Stimulated activated CD8-positive, alpha-beta memory T cell treated with anti-CD3 and anti-CD28 coated beads, Interleukin-2, amount 100 ng/mL, for 1 hour (primary cell): ENCODE measurements at places on chromosomes 4 and X.

DNA sequence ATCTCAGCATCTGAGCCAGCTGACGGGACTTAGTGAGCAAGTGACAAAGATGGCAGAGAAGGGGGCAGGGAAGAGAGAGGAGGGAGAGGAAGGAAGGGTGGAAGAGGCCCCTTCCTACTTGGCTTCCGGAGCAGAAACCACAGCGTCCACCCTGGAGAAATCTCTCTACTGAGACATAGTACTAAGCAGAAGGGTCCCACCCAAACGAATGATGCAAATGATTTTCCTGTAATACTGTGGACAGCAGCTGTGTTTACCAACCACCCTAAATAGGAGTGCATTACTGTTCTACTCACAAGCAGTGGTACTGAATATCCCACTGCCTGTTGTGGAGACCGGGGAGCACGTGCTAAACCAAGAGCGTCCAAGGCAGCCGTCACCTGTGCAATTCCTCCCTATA lies 29.4 kb downstream of the DTHD1 start:
- DNase-seq, result no peak

GRCh38 chr4:185513489-185514181 lies 21.7 kb downstream of the PDLIM3 start:
- no peak for DNase-seq

GRCh38 chr4:136829280-136829679 lies 703.0 kb downstream of the PCDH18 start:
- no peak for DNase-seq

- no peak for DNase-seq
These were observed 8.0 kb upstream of the CCDC110 start for GRCh38 chr4:185479507-185479971.

- DNase-seq, result no peak
These were observed 119.0 kb upstream of the SLC6A14 start for GRCh38 chrX:116317409-116317808.

DNA sequence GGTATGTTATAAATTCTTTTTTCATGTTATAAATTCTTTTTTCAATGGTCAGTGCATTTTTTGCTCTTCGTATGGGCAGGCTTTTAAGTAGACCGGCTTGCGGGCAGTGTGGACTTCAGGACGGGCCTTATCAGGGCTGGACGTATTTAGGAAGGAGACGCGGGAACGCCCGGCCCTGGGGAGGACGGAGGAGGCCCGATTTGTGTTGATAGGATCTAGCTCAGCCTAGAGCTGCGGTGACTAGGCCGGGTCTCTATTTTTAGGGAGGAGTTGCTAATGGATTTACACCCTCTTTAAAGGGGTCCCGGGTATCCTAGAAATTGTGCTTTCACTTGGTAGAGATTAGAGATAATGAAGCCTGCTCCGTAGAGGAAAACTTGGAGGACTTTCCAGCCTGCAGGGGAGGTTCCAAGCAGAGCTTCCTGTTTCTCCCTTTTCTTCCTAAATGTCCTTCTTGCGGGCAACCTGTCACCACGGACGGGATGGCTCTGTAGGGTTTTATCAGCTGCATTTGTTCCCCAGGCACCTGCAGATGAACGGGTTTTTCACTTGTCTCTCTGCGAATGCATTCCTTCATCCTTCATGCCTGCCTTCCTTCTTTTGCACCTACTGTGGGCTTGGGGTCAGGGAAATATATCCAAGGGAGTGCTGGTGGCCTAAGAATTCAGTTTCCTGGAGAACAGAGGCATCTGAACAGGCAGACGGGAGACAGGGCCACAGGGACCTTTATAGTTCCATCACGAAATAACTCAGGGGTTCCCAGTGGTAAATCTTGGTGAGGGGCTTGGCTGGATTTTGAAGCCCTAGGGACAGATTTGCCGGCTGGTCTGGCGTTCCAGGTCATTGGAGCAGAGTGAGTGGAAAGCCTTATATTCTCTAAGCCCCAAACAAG lies 1.4 kb downstream of the CD99 start:
- DNase-seq, result no peak

DNA sequence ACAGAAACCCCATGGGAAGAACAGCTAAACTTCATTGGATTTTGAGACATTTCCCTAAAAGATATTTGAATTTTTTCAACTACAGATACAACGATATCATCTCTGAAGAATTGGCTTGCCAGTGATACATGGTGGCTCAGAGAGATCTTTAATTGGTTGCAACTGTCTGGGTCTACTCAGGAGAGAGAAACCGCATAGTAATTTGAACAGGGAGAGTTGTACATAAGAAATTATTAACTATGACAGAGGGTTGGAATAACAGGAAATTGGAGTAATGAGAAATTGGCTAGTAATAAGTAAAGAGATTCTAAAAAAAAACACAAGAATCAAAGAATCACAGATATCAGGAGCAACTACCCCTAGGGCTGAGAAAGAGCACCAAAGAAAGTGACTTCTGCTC lies 118.4 kb downstream of the KLHL13 start:
- DNase-seq, result no peak

DNA sequence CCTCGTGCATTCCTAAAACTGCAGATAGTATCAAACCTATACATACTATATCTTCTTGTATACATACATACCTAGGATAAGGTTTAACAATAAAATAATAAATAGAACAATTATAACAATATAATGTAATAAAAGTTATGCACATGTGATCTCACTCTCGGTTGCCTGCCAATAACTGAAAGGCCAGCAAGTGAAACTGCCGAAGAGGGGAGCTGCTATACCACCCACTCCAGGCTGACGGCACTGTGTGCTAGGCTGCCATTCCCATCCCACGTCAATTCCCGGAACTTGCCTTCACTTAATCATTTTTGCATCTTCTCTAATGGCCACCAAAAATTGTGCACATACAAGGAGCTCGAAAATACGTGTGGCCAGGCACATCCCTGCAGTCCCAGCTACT lies 451.1 kb upstream of the FAT1 start:
- no peak for DNase-seq

- no peak for DNase-seq
These were observed 260.3 kb downstream of the IL15 start for GRCh38 chr4:141896687-141897086.

GRCh38 chr4:160026721-160027120 lies 923.8 kb downstream of the RAPGEF2 start:
- DNase-seq, result no peak

DNA sequence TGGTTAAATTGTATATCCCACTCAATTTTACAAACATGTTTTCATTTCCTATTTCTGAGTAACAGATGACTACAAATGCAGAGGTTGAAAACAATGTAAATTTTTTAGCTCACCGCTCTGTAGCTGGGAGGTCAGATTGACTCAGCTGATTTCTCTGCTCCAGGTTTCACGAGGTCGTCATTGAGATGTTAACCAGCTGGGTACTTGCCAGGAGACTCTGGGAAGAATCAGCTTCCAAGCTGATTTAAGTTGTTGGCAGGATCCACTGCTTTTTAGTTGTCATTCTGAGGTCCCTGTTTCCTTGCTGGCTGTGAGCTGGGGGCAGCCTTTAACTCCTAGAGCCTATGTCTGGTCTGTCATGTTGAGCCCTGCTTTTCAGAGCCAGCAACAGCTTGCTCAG lies 864.3 kb upstream of the AGA start:
- DNase-seq, result no peak

GRCh38 chr4:100359441-100359840 lies 158.4 kb downstream of the EMCN start:
- no peak for DNase-seq

DNA sequence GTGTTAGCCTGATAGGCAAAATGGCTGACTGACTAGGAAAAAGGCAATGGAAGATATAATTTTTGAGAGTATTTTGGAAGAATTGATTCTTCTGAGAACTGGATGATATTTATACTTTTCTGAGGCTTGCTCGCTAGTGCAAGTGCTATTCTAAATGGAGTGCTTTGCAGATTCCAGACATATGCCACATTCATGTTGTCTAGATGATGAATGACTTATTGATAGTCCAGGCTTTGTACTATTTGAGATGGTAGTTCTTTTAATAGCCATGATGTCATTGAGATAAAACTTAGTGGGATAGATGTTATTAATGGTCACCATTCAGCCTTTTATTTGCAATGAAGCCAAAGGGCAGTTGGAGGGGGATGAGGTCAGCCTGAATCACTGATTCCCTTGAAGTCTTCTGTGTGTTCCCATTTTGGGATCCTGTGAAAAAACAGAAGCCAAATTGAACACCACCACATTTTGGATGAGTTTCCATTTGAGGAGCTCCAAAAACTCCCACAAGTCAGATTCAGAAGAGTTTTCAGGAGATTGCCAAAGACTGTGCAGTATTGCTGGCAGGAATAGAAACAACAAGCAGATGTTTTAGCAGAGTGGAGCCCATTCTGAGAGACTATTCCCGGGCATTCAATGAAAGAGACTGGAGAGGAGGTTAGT lies 184.1 kb downstream of the IL1RAPL2 start:
- DNase-seq, result no peak

DNA sequence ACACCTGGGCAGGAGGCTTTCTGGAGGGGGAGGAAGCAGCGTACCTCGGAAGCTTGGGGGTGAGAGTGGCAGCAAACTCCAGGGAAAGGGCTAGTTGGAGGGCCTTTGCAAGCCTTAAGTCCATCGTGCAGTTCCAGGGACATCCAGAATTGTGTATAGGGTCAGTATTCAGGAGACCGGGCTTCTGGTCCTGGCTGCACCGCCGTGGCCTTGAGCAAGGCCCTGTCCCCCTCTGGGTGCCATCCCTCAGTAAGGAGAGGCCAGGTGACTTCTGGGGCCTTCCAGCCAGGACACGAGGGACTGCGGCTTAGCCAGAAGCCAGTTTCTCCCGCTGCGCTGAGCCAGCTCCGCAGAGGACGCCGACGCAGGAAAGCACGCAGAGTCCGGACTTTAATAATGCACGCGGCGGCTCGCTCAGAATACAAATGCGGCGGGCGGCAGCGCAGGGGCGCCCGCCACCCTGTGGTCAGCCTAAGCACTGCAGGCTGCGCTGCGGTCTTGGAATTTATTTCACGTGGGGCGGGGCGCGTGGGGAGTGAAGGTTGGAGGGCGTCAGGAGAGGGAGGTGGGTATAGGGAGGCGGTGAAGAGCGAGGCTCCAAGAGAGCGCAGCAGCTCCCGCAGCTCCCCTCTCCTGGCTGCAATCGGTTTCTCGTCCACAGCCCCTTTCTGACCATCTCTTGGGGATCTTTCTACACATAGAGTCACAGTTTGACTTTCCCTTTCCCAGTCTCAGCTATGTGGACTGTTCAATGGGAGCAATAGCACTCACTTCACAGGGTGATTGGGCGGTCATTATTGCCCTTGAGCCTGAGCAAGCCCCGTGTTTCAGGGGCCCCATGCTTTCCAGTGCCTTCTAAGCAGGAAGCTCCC lies 94.1 kb upstream of the GPR50 start:
- DNase-seq, result peak; percentile 5

DNA sequence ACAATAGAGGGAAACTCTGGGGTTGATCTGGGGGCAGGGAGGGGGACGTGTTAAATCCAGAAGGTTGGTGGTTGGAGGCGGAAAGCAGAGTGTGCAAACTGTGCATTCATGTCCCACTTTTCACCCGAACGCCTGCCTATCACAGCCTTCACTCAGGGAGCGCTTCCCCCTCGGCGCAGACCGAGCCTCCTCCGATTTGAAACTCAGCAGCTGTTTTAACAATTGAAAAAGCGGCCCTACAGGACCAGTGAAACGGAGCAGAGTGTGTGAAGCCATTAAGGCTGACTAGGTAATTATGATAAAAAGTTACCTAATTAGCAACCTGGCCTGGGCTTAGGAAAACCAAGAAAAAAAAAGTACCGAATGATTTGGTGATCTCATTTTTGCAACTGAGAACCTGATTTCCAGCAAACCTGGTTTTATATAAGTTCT lies 685 bp upstream of the NDNF start:
- no peak for DNase-seq

DNA sequence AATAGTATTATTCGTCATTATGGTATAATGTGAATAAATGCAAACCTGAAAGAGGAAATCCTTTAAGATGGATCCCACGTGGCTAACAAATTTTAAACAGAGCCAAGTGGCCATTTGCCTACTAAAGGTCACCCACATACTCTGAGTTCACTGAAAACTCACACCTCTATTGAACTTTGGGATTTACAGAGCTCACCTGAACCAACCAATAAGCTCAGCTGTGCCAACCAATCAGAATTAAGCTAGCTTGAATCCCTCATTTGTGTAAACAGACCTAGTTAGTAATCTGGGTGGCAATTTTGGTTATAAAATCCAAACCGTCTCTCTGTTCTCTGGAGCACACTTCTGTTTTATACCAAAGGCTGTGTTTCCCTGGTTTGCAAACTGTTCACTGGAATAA lies 5.4 kb upstream of the NUDT9 start:
- DNase-seq, result no peak

DNA sequence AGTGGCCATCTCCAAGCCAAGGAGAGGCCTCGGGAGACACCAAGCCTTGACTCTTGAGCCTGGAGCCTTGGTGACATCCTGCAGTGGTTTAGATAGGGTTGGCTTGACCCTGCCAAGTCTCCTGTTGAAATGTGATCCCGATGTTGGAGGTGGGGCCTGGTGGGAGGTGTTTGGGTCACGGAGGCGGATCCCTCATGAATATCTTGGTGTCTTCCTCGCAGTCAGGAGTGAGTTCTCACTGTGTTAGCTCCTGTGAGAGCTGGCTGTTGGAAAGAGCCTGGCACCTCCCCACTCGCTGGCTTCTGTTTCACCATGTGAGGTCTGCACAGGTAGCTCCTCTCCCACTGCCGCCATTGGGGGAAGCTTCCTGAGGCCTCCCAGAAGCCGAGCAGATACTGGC lies 38.8 kb downstream of the ADRA2C start:
- DNase-seq, result no peak

GRCh38 chrX:107421337-107421861 lies 28.1 kb upstream of the FRMPD3 start:
- no peak for DNase-seq
